ENCODE measurements at places on chromosomes 7 and 10.

GRCh38 chr7:131625817-131626372, 69.5 kb upstream of the PODXL start:
- DNase-seq: no peak

- peak; percentile 93 for DNase-seq
Observed at GRCh38 chr10:119750391-119751230, 24.8 kb downstream of the INPP5F start.

- no peak for DNase-seq
Observed at GRCh38 chr7:4556868-4557793, 125.0 kb upstream of the FOXK1 start.

DNA sequence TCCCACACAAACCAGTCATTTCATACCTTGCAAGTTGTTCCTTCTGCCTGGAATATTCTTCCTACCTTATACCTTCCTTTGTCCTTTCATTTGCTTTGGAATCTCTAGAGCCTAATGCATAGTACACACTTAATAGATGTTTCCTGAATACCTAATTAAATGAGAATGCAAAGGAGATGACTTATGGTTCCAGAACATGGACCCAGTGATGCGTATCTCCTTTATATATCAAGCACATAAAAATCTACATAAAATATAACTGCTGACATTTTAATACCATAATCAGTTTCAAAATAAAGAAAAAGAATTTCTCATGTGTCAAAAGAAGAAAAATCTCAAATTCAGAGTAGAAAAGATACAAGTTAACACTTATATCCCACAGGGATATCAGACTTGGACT, 110.6 kb upstream of the ASAH2 start:
- DNase-seq: no peak

DNA sequence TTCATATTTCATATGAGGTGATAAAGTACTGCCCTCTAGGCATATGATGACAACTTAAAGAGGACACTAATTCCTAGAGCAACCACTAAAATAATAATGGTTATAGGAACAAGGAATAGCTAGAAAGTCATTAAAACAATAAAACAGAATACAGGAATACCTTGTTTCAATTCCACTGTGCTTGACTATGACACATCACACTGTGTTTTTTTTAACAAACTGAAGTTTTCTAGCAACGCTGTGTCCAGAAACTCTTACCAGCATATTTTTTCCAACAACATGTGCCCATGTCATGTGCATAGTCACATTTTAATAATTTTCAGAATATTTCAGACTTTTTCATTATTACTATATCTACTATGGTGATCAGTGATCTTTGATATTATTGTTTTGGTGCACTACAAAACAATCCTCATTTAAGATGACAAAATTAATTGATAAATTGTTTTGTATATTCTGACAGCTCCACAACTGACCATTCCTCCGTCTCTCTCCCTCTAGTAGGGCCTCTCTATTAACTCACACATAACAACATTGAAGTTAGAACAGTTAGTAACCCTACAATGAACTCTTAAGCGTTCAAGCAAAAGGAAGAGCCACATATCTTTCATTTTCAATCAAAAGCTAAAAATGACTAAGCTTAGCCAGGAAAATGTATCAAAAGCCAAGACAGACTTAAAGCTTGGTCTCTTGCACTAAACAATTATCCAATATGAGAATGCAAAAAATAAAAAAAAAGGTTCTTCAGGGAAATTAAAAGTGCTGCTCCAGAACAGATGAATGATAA, 85.8 kb downstream of the SNX13 start:
- DNase-seq: no peak

GRCh38 chr10:71700731-71701368, 18.7 kb downstream of the C10orf105 start:
- DNase-seq: no peak
